ENCODE measurements at places on chromosomes 16 and 17.

GRCh38 chr16:17299790-17300189 lies 171.0 kb downstream of the XYLT1 start:
- no peak for DNase-seq

DNA sequence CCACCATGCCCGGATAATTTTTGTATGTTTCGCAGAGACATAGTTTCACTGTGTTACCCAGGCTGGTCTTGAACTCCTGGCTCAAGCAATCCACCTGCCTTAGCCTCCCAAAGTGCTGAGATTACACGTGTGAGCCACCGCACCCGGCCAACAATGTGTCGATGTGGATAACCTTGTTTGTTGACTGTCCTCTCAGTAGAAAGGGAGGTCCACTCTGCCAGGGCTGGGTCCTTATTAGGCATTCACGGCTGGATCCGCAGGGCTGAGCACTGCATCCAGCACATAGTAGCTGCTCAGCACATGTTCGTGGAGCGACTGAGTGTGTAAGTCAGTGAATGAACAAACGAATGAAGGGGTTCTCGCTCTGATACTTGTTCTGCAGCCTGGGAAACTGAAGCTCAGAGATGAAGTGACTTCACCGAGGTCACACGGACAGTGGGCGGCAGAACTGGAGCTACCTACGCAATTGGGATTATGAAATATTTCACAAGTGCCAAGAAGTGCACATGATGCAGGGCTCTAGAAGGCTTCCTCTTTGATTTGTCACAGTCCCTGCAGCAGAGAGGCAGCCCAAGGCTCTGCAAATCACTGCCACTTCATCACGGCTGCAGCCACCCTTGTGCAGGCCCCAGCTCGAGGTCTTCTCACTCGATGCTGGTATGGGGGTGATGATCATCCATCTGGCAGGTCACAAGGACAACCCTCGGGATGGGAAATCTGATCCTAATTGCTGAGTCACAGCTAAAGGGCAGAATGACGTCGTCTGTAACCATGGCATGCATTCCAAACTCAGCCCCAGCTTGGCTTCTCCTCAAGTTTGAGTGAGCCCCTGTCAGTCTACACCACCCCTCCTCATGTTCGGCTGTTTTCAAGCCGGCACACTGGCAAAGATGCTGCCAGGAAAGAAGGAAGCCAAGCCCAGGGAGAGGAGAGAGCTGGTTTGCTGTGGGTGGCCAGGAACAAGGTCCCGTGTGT lies 28.0 kb upstream of the SNN start:
- peak; percentile 97 for DNase-seq

GRCh38 chr17:51191895-51192294 lies 25.7 kb downstream of the NME2 start:
- no peak for DNase-seq

GRCh38 chr16:85253084-85253941 lies 141.0 kb upstream of the CIBAR2 start:
- no peak for DNase-seq

GRCh38 chr17:6413065-6413464 lies 21.9 kb downstream of the AIPL1 start:
- no peak for DNase-seq

GRCh38 chr17:48149787-48150463 lies 42.4 kb downstream of the SNX11 start:
- DNase-seq, result no peak

- DNase-seq, result no peak
Observed at GRCh38 chr17:6570731-6571451, 14.5 kb upstream of the PITPNM3 start.

DNA sequence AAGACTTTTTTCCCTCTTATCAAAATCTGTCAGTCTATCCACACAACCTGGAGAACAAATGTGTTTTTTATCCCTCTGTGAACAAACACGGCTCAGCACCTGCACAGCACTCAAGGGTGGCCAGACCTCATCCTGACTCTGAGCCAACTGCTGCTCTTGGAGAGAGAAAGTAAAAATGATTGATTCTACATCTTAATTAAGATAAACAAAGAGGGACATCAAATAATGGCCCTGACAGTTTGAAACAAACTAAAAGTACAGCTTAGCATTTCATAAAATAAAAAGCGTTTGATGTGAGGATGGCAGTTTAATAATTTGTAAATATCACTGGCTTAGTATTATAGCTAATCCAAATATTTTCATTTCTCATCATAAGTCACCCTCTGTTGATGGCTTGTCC lies 106.2 kb downstream of the SNX11 start:
- DNase-seq, result no peak

All from stromal cell of bone marrow (primary cell).